GM20000 (cell line): ENCODE measurements at places on chromosomes 16 and 17.

GRCh38 chr17:58060596-58061191, 22.5 kb upstream of the DYNLL2 start:
- DNase-seq: no peak

DNA sequence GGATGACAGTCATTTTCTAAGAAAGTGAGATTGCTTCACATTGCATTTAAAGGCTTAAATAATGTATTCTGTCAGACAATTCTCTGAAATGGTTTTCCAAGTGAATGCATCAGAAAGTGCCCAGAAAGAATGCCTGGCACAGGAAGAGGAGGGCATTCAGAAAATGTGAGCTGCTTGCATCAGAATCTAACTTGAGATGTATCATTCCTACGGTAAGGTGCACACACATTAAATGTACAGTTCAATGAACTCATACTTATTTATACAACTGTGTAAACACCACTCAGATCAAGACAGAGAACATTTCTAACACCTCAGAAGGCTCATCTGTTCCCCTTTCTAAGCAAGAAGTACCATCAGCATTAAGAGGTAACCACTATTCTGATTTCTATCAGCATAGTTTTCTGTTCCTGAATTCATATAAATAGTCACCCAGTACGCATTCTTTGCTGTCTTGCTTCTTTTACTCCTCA, 638.0 kb downstream of the MAF start:
- peak; percentile 19 for DNase-seq

- DNase-seq: no peak
These were observed 92.5 kb upstream of the PLCG2 start for GRCh38 chr16:81686391-81687130.

DNA sequence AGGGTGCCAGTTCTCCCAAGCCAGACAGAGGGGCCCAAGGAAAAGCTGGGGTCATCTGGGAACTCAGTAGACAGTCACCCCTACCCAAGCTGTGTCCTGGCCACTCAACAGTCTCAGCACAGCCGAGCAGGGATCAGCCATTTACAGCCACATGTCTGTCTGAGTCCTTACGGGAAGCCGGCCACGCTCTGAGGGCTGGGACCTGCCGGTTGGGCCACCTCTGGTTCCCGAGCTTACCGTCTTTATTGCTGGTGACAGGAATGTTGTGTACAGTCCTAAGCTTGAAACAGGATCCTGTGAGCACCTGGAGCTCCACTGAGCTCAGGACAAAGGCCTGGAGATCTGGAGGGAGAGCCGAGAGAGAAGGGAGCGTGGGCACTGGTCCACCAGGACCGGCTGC, 59.8 kb downstream of the TIMM22 start:
- DNase-seq: no peak

GRCh38 chr17:32960815-32961214, 30.8 kb upstream of the SPACA3 start:
- no peak for DNase-seq

GRCh38 chr17:50611634-50612033, 23.0 kb upstream of the ABCC3 start:
- no peak for DNase-seq

DNA sequence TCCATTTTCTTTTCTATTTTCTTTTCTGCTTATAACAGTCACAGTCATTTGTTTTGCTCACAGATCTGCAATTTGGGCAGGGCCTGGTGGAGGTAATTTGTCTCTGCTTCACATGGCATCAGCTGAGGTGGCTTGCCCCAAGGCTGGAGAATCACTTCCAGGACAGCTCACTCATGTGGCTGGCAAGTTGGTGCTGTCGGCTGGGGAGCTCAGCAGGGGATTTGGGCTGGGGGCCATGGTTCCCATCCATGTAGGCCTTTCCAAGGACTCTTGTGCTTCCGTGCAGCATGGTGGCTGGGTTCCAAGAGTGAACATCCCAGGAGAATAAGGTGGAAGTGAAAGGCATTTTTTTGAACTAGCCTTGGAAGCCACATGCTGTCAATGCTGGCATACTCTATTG, 85.7 kb downstream of the MGAT5B start:
- no peak for DNase-seq
